ENCODE measurements at places on chromosomes 16 and 17.

- no peak for DNase-seq
Observed at GRCh38 chr17:47693731-47694580, at the start of gene TBKBP1. TBKBP1 (plus strand) TSS chr17:47694161; CDS start chr17:47696113, 1,952 bp downstream.

- no peak for DNase-seq
Observed at GRCh38 chr17:55434721-55435120, 13.1 kb upstream of the MMD start.

DNA sequence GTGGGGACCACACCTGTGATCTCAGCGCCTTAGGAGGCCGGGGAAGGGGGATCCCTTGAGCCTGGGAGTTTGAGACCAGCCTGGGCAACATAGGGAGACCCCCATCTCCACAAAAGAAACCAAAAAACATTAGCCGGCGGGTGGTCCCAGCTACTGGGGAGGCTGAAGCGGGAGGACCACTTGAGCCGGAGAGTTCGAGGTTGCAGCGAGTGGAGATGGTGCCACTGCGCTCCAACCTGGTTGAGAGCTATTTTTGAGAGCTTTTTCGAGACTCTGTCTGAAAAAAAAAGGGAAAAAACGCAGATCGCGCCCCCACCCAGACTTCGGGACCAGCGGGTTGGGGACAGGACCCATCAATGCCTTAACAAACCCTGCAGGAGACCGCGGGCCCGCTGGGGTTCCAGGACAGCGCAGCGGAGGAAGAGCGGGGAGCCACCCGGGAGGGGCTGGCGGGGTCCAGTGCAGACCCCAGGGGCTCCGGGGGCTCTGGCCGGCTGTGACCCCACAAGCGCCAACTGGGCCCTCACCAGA is 762 bp upstream of the BAIAP3 start:
- no peak for DNase-seq

GRCh38 chr17:48024149-48025039 is 13.2 kb downstream of the COPZ2 start:
- DNase-seq: peak; percentile 90

DNA sequence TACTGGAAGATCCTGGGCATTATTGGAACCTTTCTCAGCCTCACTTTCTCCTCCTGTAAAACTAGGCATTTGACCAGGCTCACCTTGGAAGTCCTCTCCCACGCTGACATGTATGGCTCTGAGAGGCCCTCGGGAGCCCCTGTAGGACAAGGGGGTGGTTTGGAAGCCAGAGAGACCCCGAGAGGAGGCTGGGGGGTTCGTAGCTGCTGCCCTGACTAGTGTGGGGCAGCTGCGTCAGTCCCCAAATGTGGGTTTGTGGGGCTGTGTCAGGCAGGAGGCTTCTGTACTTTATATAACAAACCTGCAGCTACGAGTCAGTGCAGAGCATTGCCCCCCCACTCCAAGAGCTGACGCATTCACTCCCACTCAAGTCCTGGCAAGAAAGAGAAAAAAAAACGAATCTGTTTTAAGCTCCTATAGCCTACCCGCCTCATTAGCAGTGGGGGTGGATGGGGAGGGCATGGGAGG is 1.8 kb downstream of the CX3CL1 start:
- DNase-seq: no peak

- DNase-seq: no peak
Observed at GRCh38 chr17:19302791-19303331, 59.7 kb downstream of the B9D1 start.

- peak; percentile 90 for DNase-seq
Observed at GRCh38 chr17:39667262-39667944, 850 bp upstream of the PNMT start.

- DNase-seq: no peak
Observed at GRCh38 chr16:66668777-66669444, 27.6 kb downstream of the CMTM4 start.
